ENCODE measurements at places on chromosomes 7 and 10.

- no peak for DNase-seq
Measured at GRCh38 chr10:97656777-97657176, 16.3 kb downstream of the PI4K2A start.

DNA sequence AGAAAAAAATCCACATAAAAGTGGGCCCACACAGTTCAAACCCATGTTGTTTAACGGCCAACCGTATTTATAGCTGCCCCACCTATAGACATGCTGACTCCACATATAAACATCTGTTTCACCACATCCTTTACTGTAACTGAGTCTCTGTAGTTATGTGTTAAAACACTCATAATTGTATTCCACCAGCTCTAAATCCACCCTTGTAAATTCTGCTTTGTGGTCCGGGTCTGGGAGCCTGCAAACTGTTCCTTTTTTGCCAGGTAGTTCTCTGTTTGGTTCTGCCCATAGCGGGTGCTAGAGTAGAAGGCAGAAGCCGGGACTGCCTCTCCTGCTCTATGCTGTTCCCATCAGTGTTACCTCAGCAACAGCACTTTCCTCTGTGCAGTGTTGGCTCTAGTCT lies 20.2 kb upstream of the FHIP2A start:
- DNase-seq, result no peak

DNA sequence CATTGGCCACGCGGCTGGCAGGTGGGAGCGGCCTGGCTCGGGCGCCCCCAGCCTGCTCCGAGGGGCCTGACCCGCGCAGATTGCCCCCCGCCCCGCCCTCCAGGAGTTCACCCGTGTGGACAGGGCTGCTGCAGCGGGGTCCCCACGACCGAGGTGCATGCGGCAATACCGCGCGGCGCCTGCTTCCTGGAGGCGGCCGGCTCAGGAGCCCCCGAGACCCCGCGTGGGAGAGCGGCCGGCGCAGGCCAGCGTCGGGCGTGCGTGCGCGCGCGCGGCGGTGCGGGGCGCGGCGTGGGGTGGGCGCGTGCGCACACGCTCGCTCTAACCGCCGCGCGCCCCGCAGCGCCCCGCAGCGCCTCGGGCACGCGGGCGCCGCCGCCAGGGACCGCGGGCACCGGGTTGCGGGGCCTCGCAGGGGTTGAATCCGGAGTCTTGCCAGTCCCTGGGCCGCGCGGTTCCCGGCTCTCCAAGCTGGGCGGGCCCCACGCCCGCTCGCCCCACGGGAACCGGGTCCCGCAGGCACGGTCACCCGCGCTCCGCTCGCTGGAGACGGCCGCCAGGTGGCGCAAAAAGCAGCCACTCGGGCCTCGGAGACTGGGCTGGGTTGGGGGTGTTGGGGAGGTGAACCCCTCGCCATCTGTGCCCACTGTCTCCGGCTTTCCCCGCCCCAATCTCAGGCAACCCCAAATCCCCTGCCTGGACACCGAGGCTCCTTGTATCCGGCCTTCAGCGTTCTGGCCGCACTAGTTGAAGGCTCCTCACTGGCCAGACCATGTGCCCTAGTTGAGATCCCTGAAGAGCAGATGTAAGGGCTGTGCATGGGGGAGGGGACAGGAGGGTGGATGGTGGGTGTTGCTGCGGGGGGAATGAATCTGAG lies 1.3 kb upstream of the ACHE start:
- DNase-seq, result peak; percentile 52

DNA sequence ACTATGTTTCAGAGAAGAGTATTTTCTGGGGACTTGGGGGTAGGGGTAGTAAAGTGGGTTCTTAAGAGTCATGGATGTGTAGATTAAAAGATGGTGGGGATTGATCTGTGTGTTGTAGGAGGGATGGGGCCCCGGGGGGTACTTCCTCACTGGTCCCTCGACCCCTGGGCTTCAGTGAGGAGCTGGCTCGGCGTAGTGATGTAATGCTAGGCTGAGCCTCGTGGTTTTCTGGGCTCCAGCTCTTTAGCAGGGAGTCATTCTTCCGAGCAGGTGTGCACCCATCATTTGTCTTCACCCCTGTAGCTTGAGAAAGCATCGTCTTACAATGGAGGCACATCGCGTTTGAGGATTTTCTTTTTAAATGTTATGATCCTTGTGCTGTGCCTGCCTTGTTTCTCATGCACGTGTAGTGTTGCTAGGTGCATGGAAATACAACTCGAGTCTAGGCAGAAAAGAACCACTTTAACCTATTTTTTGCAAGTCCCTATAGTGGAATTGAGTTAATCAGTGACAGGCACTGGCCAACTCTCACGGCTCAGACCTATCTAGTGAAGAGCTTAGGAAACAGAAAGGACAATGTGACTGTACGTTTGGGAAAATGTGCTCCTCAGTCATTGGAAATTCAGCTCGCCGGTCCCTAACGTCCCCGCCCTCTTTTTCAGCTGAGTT lies 106.1 kb upstream of the BTBD16 start:
- no peak for DNase-seq

DNA sequence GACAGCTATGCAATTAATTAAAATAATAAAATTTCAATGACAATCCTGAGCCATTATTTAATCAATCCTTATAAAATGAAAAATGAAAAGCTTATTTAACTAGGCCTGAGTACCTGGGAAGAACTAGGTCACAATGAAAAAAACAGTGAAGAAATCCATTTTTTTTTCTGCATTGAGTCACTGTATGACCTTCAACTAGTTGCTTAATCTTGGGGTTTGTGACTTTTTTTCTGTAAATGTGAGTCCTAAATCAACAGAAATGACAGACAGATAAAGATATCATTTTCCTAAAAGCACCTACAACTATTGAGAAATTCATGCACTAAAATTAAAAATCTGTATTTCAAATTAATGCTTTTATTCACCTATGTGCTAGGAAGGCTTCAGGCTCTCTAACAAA lies 96.8 kb downstream of the TMEM26 start:
- no peak for DNase-seq
